Sigmoid colon (tissue), 7 donors: ENCODE measurements at places on chromosomes 5 and 9. TPM values are rescaled to one million over a fixed set of nuclear protein-coding genes. Genes with fewer than 3 reads are reported as not detected.

Gene HAVCR1
- not detected for total RNA-seq

Gene PCDHAC2
- total RNA-seq = 2.2 TPM

Gene CLTB
- total RNA-seq = 157 TPM

Gene PCSK5
- total RNA-seq = 23.5 TPM

Gene CDC20B
- not detected for total RNA-seq

Gene GABRG2
- total RNA-seq = 1.4 TPM

Gene TRAF1
- total RNA-seq = 8.0 TPM

Gene ANKRD31
- under 0.01 TPM for total RNA-seq

Gene IRGM
- not detected for total RNA-seq

Gene RNF208
- 1.1 TPM for total RNA-seq

Gene MAPK9
- 42.9 TPM for total RNA-seq

Gene CENPH
- 1.3 TPM for total RNA-seq

Gene ZDHHC11
- total RNA-seq = 1.8 TPM

Gene LCN15
- not detected for total RNA-seq

Gene GPR151
- total RNA-seq = not detected

Gene TMEM252
- not detected for total RNA-seq

Gene MZB1
- not detected for total RNA-seq

Gene PDE6A
- total RNA-seq = not detected

Gene C7
- total RNA-seq = 799 TPM

Gene PCDHGB5
- 16.6 TPM for total RNA-seq

Gene CNTFR
- 12.9 TPM for total RNA-seq

Gene SV2C
- total RNA-seq = 0.68 TPM

Gene PFN3
- not detected for total RNA-seq

Gene IL9
- total RNA-seq = not detected

Gene UGT3A2
- total RNA-seq = not detected

Gene TAF11L10
- total RNA-seq = not detected

Gene EIF4E1B
- total RNA-seq = not detected

Gene CCNO
- total RNA-seq = not detected

Gene ADAMTS6
- total RNA-seq = 3.7 TPM

Gene PCDHA5
- 0.49 TPM for total RNA-seq

Gene NPR3
- 5.0 TPM for total RNA-seq

Gene SLC4A9
- total RNA-seq = not detected

Gene CER1
- total RNA-seq = 0.71 TPM

Gene SLC45A2
- total RNA-seq = not detected

Gene GNA14
- total RNA-seq = 29.2 TPM

Gene GPR150
- 0.36 TPM for total RNA-seq

Gene MEIKIN
- not detected for total RNA-seq

Gene DOCK2
- 10.9 TPM for total RNA-seq

Gene LHX3
- total RNA-seq = not detected

Gene LVRN
- total RNA-seq = 3.9 TPM

Gene LCN9
- total RNA-seq = not detected

Gene SLC25A2
- 0.81 TPM for total RNA-seq

Gene CD274
- 0.68 TPM for total RNA-seq

Gene NR4A3
- 6.1 TPM for total RNA-seq

Gene PRDM9
- total RNA-seq = not detected
